ENCODE measurements at places on chromosomes 12 and 14. TPM values are rescaled to one million over a fixed set of nuclear protein-coding genes. Genes with fewer than 3 reads are reported as not detected.

- DNase-seq: no peak
Observed at GRCh38 chr14:28245216-28245615, 521.4 kb upstream of the FOXG1 start.

DNA sequence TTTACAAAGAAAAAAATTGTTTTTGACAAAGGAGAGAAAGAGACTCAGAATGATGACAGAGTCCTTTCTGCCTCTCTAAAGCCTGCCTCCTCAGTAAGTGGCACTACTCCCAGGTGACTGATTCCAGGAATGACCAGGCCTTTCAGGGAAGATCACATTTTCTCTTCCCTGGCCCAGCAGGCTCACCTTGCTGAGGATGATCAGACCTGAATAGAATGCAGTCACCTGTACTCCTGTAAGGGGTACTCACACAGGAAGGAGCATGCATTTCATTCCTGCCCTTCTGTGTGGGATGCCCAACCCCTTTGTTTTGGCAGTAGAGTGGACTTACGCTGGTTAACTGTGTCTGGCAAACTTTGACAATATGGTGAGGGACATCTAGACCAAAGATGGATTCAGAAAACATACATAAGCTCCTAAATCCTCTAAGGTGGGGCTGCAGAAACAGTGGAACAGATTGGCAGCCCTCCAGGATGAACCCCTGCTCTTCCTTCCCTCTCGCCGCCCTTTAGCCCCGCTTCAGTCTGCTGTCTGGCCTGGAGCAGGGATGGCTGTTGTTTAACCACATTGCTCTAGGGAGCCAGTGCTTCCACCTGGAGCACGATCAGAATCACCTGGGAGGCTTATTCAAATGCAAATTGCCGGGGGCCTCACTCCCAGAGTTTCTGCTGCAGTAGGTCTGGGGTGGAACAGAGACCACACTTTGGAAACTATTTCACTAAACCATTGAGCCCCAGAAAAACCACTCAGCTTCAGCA, 29.8 kb downstream of the ERG28 start:
- DNase-seq: no peak

- DNase-seq: peak; percentile 75
Observed at GRCh38 chr14:73752297-73752992, 38.3 kb upstream of the PNMA1 start.

DNA sequence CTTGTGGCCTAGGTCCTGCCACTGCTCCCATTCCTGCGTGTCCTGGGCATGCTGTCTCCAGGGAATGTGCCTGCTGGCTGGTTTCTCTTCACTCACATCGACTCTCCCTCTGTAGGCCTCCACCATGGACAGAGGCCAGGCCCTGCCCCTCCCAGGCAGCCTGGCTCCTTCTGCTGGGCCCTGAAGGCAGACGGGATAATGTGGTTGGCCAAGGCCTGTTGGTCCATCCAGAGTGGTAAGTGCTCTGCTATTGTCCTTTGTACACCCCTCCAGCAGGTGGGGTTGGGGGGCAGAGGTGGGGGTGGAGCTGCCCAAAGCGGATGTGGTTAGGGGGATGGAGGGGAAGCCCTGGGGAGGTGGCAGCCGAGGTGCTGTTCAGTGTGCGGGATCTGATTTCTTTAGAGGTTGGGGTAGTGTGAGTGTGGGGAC, 9.5 kb upstream of the NR4A1 start:
- DNase-seq: peak; percentile 70

DNA sequence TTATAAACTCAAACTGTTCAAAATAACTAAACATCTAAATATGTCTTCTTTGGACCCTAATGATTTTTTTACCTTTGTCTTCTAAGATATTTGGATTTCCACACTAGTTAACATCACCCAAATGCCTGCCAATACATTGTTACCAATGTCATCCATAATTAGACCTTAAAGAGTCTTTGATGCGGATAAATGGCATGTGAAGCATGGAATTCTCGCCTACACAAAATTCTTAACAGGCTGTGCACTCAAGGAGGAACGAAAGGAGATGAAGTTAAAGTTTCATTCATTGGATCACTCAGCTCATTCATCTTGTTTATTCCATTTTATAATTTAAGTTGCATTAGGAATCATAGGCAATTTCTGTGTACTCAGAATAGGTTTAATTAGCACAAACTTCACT, 219.7 kb downstream of the ACSS3 start:
- DNase-seq: no peak

- DNase-seq: no peak
Observed at GRCh38 chr12:25368557-25368956, 117.8 kb upstream of the KRAS start.

DNA sequence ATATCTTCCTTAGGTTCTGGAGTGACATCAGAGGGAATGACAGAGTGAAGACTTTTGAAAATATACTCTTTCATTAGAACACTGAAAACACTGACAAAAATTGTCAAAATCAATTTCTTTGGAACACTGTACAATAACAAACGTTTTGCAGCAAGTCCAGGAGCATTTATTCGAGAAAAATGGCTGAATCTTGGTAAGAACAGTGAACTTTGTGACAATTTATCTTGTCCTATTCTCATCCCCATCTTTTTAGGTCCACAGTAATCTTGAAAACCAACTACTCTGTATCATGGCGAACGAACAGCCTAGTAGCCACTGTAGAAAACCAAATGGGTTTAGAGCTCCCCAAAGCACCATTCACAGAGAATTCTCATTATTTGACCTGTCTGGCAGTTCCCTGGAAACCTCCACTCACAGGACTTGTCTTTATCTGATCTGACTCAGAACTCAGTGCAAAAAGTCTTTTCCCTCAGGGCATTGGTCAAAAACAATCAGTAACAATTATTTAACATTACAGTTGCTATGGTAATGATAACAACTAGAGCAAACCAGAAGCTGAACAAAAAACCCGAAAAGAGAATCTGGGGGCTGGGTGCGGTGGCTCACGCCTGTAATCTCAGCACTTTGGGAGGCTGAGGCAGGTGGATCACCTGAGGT, 20.3 kb upstream of the PPP2R5E start:
- DNase-seq: peak; percentile 68

- DNase-seq: peak; percentile 37
Observed at GRCh38 chr14:70622111-70622712, 19.5 kb upstream of the TTC9 start.

DNA sequence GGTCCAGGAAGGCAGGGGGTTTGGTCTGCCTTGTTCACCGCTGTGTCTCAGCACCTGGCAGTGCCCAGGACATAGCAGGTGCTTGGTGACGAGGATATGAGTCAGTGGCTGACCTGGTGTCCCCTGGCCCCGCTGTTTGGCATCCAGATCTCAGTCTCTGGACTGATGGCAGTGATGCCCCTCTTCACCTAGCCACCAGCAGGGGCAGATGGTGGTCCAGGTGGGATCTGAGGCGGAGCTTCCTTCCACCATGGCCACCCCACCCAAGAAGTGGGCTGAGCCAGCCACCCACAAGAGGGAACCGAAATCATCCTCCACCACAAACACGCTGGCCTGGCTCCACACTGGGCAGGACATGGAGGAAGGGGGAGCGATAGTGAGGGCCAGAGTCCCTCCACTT, 16.1 kb upstream of the SH2B3 start:
- no peak for DNase-seq

Gene TCHP
- total RNA-seq: 26.6 TPM

Gene DAO
- total RNA-seq: not detected

Gene CD69
- not detected for total RNA-seq

GRCh38 chr14:23376482-23377197, at the start of gene CMTM5:
CMTM5 (plus strand) TSS chr14:23377046; CDS start chr14:23377252, 206 bp downstream.
- DNase-seq: peak; percentile 33

DNA sequence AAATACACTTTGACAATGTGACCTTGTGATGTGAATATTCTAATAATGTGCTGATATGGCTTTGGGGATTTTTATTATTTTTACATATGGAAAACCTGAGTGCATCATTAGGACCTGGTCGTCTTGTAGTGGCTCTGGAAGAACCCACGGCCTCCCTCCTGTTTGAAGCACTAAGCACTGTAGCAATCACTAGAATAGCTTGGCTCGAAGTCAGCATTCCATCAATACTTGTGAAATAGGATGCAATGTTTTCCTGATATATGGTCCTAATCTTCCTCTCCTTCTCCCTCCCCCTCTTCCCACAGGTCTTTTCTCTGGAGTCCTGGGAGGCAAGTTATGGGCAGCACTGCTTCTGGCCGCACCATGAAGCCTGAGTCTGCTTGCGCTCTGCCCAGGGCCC, 71.9 kb downstream of the NRXN3 start:
- peak; percentile 2 for DNase-seq

Gene NELL2
- 7.9 TPM for total RNA-seq

DNA sequence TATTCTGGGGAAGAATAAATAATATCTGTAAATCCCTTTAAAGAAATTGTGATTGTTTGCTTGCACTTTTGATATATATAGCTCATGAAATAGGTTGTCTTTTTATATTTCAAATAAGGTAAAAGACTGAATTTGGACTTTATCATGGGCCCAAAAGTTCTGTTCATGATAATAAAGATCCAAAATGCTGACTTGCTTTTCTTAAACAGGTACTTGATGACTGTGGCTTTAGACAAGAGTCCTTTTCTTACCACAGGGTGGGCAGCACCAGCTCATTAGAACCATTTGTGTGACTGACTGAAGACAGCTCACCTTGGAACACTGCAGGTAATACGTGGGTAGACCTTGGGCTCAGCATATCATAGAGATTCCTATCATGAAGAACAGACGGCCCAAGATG, 432.6 kb downstream of the ETNK1 start:
- DNase-seq: no peak

- no peak for DNase-seq
Observed at GRCh38 chr12:28355161-28355560, 164.9 kb downstream of the CCDC91 start.

GRCh38 chr14:77599889-77600288, 16.5 kb downstream of the SPTLC2 start:
- no peak for DNase-seq

GRCh38 chr12:132480623-132481132, 9.3 kb upstream of the FBRSL1 start:
- DNase-seq: no peak

Gene CARMIL3
- total RNA-seq: 0.06 TPM

GRCh38 chr14:68368850-68369249, 424.0 kb downstream of the ZFP36L1 start:
- DNase-seq: no peak

GRCh38 chr12:211142-211465, 2.9 kb downstream of the SLC6A12 start:
- no peak for DNase-seq

Gene CACNA1C
- total RNA-seq: 53.9 TPM

GRCh38 chr14:51652168-51653078, 713 bp downstream of the FRMD6 start:
- DNase-seq: no peak

Gene IL31
- not detected for total RNA-seq

DNA sequence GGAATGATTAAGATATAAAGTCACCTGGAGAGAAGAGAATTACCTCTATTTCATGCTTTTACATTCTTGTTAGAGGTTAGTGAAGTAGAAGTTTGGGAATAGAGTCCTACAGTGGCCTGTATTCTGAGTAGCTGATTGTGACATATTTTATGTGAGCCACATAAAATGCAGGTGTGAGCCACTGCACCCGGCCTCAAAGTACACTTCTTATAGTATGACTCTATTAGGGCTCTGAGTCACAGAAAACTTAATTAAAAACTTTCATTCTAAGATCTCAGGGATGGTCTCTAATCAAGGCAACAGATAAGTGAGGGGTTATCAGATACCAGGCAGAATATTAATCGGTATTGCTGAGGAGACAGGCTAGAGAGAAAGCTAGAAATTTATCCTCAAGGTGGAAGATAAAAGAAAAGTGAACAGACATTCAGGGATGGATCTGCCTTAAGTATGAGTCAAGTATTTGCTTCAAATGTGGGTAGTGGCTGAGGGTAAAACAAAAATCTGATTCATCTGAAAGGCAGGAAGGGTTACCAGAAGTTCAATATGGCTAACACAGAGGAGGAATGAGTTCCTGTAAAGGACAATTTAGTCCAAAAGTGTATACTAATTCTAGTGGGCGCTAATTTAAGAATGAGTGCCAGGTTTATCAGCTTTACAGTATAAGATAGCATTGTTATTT, 5.5 kb upstream of the G2E3 start:
- peak; percentile 32 for DNase-seq

Gene IL23A
- total RNA-seq: not detected

Gene EIF2S1
- total RNA-seq: 42.7 TPM

Gene LRRIQ1
- total RNA-seq: 2.0 TPM

Gene STAB2
- total RNA-seq: under 0.01 TPM

DNA sequence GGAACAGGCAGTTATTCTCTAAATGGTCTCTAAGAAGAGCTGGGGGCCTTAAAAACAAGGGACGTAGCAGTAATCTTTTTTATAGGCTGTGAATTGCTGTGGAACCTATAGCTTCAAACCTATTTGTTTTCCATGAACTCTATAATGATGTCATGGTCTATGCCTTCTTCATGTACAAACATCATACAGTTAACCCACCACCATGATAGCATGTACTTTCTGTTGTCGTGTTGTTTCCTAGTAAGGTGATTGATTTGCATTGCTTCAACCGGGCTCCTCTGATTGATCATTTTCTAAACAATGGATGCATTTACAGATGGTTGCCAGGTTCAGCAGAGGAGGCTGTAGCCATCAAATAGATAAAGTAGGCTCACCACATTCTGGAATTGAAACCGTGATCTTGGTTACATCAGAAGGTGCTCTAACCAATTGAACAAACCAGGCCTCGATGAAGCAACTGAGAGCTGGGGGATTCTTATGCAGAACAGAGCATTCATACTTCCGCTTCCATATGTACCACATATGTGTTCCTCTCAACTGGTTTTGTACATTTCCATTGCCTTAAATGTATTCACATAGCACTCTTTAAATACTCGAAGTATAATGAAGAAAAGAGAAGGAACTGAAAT, 25.6 kb upstream of the PCNX1 start:
- no peak for DNase-seq

DNA sequence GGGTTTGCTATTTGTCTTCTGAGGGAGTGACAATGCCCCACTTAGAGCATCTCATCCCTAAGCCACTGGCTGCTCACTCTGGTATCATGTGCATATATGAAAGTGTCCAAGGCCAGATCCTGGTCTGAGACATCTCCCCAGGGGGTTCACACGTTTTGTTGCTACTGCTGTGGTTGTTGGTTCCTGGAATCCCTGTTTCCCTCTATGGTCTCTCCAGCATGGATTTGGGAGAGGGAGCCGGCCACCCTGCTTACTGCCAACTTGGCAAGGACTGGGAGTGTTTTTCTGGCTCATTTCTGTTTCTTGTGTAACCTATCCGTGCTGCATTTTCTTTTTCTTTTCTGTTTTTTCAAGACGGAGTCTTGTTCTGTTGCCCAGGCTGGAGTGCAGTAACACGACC, 101.3 kb upstream of the MAX start:
- DNase-seq: no peak

Gene HEBP1
- 31.2 TPM for total RNA-seq

- peak; percentile 46 for DNase-seq
Observed at GRCh38 chr12:46585854-46586621, 213.5 kb upstream of the SLC38A2 start.

- no peak for DNase-seq
Observed at GRCh38 chr14:81991998-81992397, 458.3 kb upstream of the SEL1L start.

Gene TEP1
- total RNA-seq: 8.5 TPM

Gene RIMBP2
- total RNA-seq: 2.4 TPM
